ENCODE measurements at places on chromosomes 4 and X.

DNA sequence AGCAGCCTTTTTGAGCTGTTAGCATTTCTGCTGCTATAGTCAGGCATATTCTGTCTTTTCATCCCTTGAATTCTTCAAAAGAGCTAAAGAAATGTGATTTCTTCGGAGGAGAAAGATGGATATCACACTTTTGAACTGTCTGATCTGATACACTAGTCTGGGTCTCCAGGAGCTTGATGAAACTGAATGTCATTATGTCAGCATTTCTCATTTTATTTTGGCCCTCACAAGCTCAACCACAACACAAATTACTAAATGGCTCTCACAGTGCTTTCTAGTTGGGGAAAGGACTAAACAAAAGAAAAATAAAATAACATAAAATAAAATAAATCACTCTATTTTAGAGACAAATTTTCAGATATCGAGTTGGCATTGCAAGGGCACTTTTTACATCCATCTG, 655.3 kb upstream of the SPANXN1 start:
- no peak for DNase-seq

DNA sequence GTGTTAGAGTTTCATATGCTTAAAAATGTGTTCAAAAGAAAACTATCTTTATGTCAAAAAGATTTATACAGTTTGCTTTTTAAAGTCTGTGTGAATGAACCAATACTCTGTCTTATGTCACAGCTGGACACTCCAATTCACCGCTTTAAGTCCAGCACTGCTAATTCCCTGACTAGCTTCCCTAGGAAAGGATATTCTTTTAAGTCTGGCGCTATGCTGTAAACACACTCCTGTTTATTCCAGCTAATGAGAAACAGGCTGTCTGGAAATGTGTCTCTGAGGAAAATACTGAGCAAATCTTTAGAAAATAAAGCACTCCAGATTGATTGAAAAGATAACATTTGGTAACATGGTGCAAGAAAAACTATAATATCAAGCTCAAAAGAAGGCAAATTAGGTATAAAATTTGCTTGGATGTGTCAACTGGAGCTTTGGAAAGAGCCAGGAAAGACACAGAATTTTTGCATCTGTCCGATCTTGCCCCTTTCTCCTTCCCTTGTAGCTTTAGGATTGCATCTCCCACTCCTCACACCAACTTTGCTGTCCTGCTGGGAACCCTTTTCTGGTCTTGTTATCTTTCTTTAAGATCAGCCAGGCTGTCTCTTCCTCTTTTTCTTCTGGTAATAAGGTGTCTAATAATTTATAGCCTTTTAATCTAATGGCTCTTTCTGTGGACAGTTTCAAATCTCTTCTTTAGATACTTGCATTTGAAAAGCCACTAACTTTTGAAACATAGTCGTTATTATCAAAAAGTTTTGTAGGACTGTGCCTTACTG, 40.9 kb upstream of the VEGFC start:
- DNase-seq = no peak

- no peak for DNase-seq
Measured at GRCh38 chrX:66672106-66672505, 33.2 kb upstream of the EDA2R start.

DNA sequence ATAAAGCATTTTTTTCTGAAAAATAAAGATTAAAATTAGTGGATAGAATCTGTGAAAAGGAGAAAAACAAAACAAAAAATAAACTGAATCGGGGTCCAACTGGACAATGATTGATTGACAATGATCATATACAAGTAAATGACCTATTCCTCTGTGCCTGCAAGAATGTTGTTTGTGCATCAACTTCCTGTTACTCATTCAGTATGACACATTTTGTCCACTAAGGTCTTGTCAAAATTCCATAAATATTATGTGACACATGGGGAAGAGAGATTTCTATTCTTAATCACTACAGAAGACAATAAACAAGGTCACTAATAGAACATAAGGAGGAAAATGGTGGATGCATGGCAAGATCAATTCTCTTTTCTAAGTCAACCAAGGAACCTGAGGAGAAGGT, 54.9 kb downstream of the F8 start:
- DNase-seq = no peak

- no peak for DNase-seq
Measured at GRCh38 chr4:185638548-185639301, 103.4 kb upstream of the PDLIM3 start.

DNA sequence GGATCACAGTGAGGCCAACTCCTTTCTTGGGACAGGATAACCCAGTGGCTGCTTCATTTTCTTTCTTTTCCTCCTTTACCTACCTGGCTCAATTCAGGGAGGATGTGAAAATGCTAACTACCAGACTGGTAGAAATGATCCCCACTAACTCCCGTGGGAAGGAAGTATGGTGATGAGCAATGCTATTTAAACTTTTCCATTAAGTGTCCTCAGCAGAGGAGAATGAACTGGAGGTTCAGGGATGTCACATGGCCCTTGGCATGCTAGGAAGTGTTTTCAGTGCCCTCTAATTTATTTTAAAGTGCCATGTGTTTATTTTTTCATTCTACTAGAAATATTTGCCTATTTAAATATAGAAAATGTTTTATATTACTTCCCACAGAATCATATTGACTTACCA, 363.9 kb downstream of the PPP3CA start:
- DNase-seq = no peak

DNA sequence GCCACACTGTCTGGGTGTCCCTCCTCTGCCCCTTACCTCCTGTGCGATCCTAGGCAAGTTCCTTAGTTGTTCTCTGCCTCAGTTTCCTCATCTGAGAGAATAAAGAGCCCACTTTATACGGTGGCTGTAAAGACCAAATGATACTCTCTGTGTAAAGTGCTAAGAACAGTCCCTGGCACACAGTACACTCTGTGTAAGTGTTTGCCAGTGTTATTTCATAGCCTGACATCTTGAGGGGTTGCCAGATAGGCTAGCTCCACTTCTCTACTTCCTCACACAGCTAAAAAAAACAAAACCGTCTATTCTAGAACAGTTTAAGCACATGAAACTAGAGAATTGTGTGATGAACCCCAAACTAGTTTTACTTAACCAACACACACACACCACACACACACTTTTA, 17.1 kb downstream of the SPON2 start:
- no peak for DNase-seq

DNA sequence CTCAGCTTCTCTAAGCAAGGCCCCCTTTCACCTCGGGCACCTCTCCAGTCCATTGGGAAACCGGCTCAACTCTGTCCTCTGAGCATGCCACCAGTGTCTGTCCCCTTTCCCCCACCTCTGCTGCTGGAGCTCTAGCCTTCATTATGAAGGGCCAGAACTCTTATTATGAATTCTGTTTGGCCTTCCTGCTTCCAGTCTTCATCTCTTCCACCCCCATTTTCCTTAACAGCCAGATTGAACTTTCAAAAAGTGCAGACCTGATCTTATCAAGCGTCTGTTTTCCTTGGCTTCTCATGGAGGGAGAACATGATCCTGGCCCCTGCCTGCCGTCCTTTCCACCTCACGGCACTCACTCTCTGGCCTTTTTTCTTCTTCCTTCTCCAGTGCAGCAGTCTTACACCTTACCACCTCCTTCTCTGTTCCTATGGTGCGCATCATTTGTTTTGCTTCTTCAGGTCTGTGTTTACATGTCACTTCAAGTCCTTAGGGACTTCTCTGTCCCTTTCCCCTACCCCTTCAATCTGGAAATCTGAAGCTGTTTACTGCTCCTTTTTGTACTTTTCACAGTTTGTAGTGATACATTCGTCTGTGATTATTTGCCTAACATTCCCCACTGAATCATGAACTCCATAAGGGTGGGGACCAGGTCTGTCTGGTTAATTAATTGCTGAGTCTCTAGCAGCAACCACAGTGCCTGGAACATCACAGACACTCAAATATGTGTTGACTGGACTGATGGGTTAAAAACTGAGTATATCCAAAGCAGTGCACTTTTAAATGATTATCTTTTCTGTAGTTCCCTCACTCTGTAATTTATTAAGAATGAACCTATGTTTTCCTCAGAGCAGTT, 55.8 kb downstream of the FNIP2 start:
- no peak for DNase-seq

DNA sequence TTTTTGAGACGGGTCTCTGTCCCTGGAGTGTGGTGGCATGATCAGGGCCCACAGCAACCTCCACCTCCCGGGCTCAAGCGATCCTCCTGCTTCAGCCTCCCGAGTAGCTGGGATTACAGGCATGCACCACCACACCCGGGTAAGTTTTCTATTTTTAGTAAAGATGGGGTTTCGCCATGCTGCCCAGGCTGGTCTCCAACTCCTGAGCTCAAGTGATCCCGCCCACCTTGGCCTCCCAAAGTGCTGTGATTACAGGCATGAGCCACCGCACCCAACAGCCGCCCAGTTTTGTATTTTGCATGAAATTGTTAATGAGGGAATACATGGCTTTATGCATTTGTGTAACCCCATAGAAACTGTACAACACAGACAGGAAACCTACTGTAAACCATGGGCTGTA, 2.8 kb upstream of the ARHGAP4 start:
- no peak for DNase-seq

DNA sequence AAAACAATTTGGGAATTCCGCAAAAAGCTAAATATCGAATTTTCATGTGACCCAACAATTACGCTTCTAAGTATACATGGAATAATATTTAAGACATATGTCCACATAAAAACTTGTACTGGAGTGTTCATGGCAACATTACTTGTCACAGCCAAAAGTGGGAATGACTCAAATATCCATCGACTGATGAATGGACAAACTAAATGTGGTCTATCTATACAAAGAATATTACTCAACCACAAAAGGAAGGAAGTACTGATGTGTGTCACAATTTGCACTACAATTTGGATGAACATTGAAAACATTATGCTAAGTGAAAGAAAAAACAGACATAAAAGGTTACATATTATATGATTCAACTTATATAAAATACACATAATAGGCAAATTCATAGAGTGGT, 71.9 kb downstream of the AFF2 start:
- no peak for DNase-seq

- no peak for DNase-seq
Measured at GRCh38 chr4:3775005-3775404, 8.8 kb downstream of the ADRA2C start.

- no peak for DNase-seq
Measured at GRCh38 chrX:47864785-47865184, 28.1 kb downstream of the ZNF81 start.

DNA sequence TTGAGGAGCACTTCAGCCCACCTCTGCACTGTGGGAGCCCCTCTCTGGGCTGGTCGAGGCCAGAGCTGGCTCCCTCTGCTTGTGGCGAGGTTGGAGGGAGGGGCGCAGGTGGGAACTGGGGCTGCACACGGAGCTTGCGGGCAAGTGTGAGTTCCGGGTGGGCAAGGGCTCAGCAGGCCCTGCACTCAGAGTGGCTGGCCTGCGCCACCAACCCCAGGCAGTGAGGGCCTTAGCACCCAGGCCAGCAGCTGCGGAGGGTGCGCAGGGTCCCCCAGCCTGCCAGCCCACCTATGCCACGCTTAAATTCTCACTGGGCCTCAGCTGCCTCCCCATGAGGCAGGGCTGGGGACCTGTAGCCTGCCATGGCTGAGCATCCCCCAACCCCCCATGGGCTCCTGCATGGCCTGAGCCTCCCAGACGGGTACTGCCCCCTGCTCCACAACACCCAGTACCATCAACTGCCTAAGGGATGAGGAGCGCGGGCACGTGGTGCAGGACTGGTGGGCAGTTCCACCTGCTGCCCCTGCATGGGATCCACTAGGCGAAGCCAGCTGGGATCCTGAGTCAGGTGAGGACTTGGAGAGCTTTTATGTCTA, 110.9 kb downstream of the SLC39A8 start:
- DNase-seq = no peak

GRCh38 chr4:38870098-38870808, 2.6 kb downstream of the FAM114A1 start:
- no peak for DNase-seq

- DNase-seq = no peak
Measured at GRCh38 chrX:16953606-16954211, 7.3 kb downstream of the REPS2 start.

GRCh38 chr4:25377572-25378436, 741 bp downstream of the ANAPC4 start:
- DNase-seq = no peak

DNA sequence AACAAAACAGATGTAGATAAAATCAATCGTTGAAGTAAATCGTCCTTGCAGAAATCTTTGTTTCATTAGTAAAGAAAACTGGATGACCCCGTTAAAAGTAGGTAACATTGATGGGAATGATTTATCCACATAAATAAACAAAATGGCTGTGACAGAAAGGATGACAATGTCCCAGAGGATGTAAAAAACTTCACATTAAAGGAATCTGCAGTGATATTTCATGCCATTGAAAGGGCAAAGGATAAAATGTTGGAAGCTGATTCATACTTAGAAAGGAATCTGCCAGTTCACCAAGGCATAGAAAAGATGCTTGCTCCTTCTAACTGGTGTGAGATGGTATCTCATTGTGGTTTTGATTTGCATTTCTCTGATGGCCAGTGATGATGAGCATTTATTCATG, 24.2 kb upstream of the EPGN start:
- no peak for DNase-seq

- no peak for DNase-seq
Measured at GRCh38 chrX:2693113-2694002, 2.3 kb downstream of the CD99 start.

DNA sequence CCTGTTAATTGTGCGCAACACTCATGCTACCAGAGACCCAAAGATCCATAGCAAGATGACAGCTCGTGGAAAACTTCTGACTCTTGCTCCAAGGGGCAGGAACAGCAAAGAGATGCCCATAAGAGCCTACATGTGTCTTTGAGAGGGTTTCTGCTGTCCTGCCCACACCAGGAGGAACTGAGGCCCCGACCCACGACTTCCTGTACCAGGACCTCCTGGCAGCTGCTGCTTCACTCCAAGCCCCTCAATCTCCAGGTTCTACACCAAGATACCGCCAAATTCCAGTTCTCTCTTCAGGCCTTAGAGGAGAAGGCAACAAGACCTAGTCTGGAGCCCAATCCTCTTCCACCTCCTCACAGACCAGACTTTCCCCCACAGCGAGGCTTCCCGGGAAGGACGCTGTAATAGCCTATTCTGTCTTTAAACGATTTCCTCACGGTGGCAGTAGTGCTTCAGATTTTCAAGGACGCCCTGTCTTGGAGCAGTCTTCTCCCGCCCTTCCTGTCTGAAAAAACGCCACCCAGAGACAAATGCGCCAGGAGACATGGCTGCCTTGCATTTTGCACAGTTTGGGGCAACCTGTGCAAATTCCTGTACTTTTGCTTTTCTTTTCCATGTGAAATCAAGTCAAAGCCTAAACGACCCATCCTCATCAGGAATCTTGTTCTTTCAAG, 230.2 kb upstream of the STK26 start:
- DNase-seq = peak; percentile 83

DNA sequence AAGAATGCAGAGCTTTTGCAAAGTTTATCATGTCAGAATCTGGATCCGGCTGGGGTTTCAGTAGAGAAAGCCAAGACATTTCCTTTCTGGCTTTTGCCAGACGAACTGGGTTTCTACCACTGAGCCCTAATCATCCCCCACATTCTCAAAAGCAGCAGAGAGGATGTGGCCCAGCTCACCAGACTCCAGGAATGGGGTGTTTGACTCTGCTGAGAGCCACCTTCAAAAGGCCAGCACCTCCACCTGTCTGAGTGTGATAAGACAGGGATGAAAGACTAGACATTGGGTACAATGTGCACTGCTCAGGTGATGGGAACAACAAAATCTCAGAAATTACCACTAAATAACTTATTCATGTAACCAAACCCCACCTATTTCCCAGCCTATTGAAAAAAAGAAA, 25.7 kb upstream of the CCKAR start:
- DNase-seq = no peak

GRCh38 chr4:17385403-17385802, 126.5 kb downstream of the QDPR start:
- no peak for DNase-seq

- DNase-seq = no peak
Measured at GRCh38 chrX:78923198-78924015, 21.8 kb upstream of the P2RY10 start.

GRCh38 chr4:109156356-109156755, 146.1 kb downstream of the COL25A1 start:
- no peak for DNase-seq

Measured in NCI-H1105 (cell line).